ENCODE measurements at places on chromosomes 5 and 9.

DNA sequence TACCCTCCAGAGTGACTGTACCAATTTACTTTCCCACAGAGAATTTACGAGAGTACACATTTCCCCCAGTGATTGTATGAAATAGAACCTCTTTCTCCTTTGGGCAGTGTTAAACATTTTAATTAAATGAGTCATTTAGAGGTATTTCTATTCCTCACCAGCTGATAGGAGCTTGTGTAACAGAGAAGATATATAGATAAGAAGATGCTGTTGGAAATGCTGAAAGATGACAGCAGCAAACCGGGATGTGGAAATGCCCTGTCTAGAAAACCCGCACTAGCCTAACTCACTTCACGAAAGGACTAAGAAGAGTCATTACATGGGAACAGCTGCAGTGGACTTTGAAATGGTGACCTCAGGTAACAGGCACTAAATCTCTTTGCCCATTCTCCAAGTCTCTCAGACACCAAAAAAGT, 68.3 kb downstream of the LPAR1 start:
- H3K27me3 ChIP-seq, result no peaks in the 10 kb centered on the region
- no peak overlapping the region for H3K27ac ChIP-seq
- no peak overlapping the region for H3K4me3 ChIP-seq
- no peak for DNase-seq
- no peaks in the 10 kb centered on the region for H3K36me3 ChIP-seq

DNA sequence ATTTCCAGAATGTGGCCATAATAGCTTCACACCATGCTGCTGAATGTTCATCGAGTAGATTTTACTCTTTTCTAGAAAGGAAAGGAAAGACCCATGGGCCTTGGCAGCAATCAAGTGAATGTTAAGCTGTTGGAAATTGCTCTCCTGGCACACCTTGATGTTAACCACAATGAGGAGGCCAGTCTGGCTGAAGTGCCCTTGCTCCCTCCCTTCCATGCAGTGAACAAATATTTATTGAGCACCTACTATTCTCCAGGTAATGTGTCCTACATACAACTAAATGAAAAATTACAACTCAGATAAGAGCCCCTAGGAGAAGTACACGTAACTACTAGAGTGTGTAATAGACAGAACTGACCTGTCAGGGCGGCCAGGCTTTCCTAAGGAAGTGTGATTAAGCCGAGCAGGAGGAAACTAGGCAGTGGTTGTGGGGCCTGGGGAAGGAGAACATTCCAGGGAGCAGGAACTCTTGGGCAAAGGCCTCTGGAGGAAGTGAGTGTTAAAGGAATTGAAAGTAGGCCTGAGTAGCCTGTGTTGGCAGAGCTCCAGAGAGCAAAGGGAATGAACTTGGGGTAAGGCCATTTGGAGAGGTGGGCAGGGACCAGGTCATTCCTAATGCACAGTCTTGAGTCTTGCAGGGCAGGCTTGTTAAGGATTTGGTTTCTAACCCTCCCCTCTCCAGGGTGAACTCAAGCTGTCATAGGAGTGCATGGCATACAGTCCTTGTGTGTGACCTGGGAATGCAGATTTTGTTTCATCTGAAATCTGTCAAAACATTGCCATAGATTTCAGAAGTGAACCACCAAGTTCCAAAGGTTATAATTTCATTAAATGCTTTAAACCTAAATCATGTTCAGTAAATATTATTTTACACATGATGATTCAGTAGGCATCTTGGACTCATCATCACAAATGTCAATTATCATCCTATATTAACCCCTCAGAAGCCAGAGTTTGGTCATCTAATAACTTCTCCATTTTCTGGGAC, 9.0 kb upstream of the ZSWIM6 start:
- no peaks in the 10 kb centered on the region for H3K27me3 ChIP-seq
- peaks cover 10% of the 10 kb centered on the region for H3K4me1 ChIP-seq
- DNase-seq, result no peak
- no peak overlapping the region for H3K4me3 ChIP-seq
- no peak overlapping the region for H3K27ac ChIP-seq

DNA sequence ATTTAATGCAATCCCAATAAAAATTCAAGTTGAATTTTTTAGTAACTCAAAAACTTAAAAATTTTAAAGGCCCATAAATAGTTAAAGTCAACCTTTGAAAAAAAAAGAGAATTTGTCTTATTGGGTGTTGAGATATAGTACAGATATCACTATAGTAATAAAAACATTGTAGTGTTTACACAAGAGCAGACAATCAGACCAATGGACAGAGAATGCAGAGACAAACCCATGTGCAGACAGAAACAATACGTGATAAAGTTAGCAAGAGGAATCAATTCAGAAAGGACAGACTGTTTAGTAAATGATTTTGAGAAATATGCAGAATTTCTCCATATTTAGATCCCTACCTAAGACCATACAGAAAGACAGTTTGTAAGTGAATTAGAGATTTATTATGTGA, 33.9 kb downstream of the GOLGA1 start:
- H3K27me3 ChIP-seq, result no peaks in the 10 kb centered on the region
- peaks cover 12% of the 10 kb centered on the region for H3K36me3 ChIP-seq
- H3K4me1 ChIP-seq, result no peaks in the 10 kb centered on the region
- H3K27ac ChIP-seq, result no peak overlapping the region

GRCh38 chr9:121071756-121072421, 2.9 kb upstream of the CNTRL start:
- DNase-seq, result peak; percentile 51
- peak overlapping the region; percentile 49 for H3K27ac ChIP-seq
- peaks cover 27% of the 10 kb centered on the region for H3K4me1 ChIP-seq

- no peak for DNase-seq
- no peaks in the 10 kb centered on the region for H3K36me3 ChIP-seq
- no peak overlapping the region for H3K4me3 ChIP-seq
- no peaks in the 10 kb centered on the region for H3K27me3 ChIP-seq
- H3K4me1 ChIP-seq, result no peaks in the 10 kb centered on the region
- no peak overlapping the region for H3K27ac ChIP-seq
These were observed 127.1 kb downstream of the TRIO start for GRCh38 chr5:14270209-14270702.

DNA sequence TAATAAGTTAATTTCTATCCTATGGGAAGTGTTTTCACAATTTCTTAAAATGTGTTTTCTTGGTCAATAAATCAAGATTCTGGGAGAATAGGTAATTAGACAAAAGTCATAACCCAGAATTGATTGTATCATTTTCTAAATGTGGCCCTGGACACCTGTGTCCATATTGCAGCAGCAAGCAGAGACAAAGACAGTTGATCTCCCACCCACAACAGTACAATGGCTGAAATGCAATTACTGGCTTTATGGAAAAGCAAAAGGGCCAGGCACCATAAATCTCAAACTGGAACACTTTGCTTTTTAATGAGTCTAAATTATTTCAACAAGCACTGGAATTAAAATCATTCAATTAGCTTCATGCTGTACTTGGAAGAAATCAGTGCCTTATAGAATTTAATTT, 157.2 kb downstream of the ESM1 start:
- H3K27ac ChIP-seq, result no peak overlapping the region
- no peaks in the 10 kb centered on the region for H3K36me3 ChIP-seq
- no peak overlapping the region for H3K4me3 ChIP-seq
- no peaks in the 10 kb centered on the region for H3K27me3 ChIP-seq
- no peak for DNase-seq
- H3K4me1 ChIP-seq, result no peaks in the 10 kb centered on the region

DNA sequence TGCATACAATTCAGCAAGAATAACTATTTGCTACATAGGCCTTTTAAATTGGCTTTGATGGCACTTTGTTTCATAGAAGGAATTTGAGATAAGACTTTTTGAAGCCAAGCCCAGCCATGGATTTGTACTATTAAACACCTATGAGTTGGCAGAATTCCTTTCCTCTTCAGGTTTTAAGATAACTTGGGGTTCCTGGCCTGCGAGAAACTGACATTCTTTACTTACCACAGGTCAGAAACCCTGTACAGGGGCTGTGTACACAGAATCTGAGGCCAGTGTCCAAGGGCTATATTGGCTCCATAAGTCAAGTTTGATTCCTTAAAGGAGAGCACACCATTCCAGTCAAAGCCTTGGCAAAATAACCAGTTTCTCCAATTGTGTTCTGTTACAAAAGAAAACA, 10.8 kb upstream of the BTNL3 start:
- DNase-seq, result no peak
- H3K4me3 ChIP-seq, result no peak overlapping the region
- H3K4me1 ChIP-seq, result no peaks in the 10 kb centered on the region
- no peaks in the 10 kb centered on the region for H3K36me3 ChIP-seq
- H3K27me3 ChIP-seq, result no peaks in the 10 kb centered on the region
- no peak overlapping the region for H3K27ac ChIP-seq

- no peaks in the 10 kb centered on the region for H3K36me3 ChIP-seq
- no peak overlapping the region for H3K4me3 ChIP-seq
- H3K27ac ChIP-seq, result no peak overlapping the region
These were observed 220.7 kb upstream of the IL12B start for GRCh38 chr5:159550951-159551350.

DNA sequence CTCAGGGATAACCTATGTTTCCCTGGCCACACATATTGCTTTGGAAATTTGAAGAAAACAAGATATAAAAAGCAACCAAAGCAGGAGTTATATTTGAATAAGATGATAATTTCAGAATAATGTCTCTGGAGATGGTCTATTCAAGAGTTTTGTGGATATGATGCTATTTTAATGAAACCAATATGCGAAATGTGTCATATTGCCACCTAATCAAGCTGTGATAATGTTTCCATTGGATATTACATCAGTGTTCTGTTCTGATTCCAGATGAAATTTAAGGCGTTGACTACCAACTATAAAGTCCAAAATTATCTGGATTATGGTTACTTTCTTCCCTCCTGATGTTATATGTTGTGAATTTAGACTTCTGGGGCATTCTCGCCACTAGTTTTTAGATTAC, 27.6 kb upstream of the NUDT12 start:
- no peaks in the 10 kb centered on the region for H3K4me1 ChIP-seq
- no peaks in the 10 kb centered on the region for H3K36me3 ChIP-seq
- H3K4me3 ChIP-seq, result no peak overlapping the region
- no peak overlapping the region for H3K27ac ChIP-seq

GRCh38 chr5:167812871-167813270, 478.6 kb upstream of the WWC1 start:
- no peak for DNase-seq
- H3K4me1 ChIP-seq, result no peaks in the 10 kb centered on the region
- H3K27me3 ChIP-seq, result no peaks in the 10 kb centered on the region
- H3K36me3 ChIP-seq, result no peaks in the 10 kb centered on the region

DNA sequence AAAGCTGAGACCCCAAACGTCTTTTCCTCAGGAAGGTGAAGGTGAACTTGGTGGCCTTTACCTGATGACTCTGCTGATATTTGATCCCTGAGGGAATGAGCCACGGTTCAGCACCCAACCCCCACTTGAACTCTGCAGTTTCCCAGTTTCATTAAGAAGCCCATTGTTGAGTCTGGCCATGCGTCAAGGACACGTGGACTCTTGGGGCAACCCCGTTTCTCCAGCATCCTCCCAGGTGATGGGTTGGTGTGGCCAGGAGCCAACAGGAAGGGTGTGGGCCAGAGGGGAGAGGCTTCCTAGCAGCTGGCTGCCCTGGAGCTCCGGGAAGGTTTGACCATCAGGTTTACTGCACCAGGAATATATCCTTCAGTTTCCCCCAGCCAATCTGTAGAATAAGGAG, 59.5 kb upstream of the GNE start:
- no peaks in the 10 kb centered on the region for H3K27me3 ChIP-seq
- no peak overlapping the region for H3K4me3 ChIP-seq
- H3K4me1 ChIP-seq, result no peaks in the 10 kb centered on the region

DNA sequence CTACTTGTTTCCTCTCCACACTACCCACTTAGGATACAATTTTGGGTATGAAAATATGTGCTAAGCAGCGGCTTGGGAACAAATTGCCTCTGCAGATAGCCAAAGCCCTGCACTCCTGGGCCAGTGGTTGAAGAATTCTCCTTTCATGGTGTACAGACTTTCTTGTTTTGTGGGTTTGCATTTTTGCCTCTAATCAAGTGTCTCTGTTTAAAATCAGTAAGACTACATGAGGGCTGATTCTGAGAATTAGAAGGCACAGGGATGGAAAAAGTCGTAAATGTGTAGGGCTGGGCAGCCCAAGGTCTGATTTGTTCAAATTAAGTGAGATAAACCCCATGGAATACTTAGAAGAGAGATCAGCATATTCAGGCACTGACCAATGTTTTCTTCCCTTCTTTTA, 103.7 kb upstream of the CD180 start:
- no peak overlapping the region for H3K4me3 ChIP-seq
- no peaks in the 10 kb centered on the region for H3K36me3 ChIP-seq
- no peak for DNase-seq

DNA sequence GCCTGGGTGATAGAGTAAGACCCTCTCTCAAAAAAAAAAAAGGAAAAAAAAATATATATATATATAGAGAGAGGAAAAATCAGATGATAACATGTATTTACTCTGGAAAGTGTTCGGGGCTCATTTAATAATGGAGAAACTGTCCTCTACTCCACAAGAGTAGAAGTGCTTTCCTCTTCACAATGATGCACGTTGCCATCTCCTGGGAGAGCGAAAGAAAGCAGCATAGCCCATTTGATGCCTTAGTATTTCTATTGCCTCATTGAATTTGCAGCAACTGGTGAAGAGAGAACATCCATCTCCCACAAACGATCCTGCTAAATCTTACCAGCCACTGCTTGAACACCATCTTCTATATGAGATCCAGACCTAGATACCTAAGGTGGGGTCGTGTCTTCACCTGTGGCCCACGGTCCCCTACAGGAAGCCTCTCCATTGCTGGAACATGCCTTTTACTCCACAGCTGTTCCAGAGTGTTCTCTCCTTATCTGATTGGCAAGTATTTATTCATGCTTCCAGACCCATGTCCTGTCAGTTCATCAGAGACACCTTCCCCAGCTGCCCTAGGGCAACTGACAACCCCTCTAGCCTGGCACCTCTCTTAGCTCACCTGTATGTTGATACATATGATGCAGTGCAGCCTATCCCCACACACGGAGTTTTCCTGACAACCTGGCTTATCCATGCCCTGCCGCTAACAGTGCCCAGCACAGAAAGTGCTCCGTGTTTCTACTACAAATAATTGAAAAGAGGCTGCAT, 115.3 kb downstream of the MARCHF11 start:
- H3K4me3 ChIP-seq, result no peak overlapping the region
- DNase-seq, result no peak
- H3K36me3 ChIP-seq, result no peaks in the 10 kb centered on the region

GRCh38 chr5:128637031-128637430, 99.0 kb upstream of the FBN2 start:
- H3K4me1 ChIP-seq, result no peaks in the 10 kb centered on the region
- no peak overlapping the region for H3K4me3 ChIP-seq
- no peaks in the 10 kb centered on the region for H3K27me3 ChIP-seq
- no peaks in the 10 kb centered on the region for H3K36me3 ChIP-seq

DNA sequence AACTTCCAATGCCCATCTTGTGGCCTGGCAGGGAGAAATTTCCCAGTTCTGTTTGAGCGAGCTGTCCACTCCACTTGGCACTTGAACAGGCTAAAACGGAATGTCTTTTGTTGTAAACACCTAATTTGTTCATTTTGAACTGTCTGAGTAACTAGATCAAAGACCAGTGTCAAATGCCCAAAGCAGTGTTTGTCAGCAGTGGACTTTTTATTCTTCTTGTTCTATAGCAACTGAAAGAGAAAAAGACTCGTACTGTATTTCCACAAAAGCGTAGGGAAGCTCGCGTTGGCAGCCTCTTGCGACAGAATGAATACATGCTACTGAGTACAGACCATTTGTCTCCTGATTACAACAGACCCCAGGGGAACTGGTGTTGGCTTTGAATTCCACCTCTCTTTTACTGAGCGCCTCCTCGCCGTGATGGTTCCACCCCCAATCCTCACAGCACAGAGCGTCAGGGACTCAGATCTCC, 601.8 kb upstream of the ZNF608 start:
- H3K36me3 ChIP-seq, result no peaks in the 10 kb centered on the region
- no peaks in the 10 kb centered on the region for H3K27me3 ChIP-seq
- DNase-seq, result no peak
